ENCODE measurements at places on chromosomes 4 and X.

- DNase-seq = no peak
Measured at GRCh38 chr4:107890779-107891178, 40.6 kb upstream of the CYP2U1 start.

DNA sequence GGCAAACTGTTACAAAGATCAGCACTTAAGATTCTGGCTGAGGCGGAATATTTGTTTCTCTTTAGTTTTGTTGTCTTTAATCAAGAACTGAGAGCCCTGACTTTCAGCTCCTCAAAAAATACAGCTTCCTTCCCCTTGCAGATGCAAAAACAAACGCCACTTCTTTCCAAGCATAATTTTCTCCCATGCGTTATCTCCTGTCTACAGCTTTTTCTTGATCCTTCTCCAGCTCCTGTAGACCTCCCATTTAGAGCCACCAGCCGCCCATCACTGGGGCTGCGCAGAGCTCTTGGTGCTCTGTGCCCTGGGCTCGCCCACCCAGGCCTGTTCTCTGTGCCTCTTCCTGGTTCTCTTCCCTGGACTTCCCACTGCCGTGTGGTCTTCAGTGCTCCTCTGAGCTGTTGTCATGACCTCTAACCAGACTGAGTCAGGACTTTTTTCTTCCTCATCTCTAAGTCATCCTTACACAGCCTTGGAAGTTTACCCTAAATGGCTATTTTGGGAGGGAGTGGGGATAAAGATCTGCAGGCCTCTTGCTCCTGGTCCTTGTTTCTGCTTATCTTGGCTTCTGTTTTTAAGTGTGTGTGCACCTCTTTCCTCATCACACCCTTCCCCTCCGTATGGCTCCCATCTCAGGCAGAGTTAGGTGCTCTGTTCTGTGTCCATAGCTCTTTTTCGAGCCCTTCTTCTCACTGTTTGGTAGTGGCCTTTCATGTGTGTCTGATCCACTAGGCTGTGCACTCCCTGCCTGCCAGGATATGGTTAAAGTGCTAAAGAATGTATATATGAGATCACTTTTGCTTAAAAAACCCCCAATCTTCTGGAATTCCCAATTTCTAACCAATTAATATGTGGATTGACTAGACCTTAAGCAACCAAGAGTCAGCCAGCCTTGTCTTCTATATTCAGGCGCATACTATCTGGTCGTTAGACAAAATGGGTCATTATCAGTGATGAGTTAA is 122.5 kb downstream of the PTTG2 start:
- no peak for DNase-seq

- no peak for DNase-seq
Measured at GRCh38 chr4:127015667-127016117, 617.1 kb upstream of the INTU start.

DNA sequence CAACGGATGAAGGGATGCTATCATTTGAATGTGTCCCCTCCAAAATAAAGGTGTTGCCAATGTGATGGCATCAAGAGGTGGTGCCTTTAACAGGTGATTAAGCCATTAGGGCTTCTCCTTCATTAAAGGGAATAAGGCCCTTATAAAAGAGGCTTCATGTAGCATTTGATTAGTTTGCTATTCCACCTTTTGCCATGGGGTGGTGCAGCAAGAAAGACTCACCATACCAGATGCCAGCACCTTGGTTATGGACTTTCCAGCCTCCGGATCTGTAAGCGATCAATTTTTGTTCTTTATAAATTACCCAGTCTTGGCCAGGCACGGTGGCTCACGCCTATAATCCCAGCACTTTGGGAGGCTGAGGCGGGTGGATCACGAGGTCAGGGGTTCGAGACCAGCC is 7.9 kb upstream of the SLC25A43 start:
- no peak for DNase-seq

- DNase-seq = no peak
Measured at GRCh38 chrX:47156611-47157520, 11.8 kb downstream of the RBM10 start.

GRCh38 chr4:48205626-48206025 is 64.0 kb downstream of the TEC start:
- no peak for DNase-seq
